Activated CD4-positive, alpha-beta T cell treated with anti-CD3 and anti-CD28 coated beads for 4 hours (primary cell): ENCODE measurements at places on chromosomes 5 and 9.

DNA sequence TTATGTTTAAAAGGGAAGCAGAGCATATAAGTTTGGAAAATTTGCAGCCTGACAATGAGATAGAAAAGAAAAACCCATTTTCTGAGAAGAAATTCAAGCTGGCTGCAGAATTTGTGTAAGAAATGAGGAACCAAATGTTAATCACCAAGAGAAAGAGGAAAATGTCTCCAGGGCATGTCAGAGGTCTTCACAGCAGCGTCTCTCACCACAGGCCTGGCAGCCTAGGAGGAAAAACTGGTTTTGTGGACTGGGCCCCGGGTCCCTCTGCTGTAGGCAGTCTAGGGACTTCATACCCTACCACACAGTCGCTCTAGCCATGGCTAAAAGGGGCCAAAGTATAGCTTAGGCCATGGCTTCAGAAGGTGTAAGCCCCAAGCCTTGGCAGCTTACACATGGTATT is 32.1 kb upstream of the HSD17B4 start:
- DNase-seq, result no peak

DNA sequence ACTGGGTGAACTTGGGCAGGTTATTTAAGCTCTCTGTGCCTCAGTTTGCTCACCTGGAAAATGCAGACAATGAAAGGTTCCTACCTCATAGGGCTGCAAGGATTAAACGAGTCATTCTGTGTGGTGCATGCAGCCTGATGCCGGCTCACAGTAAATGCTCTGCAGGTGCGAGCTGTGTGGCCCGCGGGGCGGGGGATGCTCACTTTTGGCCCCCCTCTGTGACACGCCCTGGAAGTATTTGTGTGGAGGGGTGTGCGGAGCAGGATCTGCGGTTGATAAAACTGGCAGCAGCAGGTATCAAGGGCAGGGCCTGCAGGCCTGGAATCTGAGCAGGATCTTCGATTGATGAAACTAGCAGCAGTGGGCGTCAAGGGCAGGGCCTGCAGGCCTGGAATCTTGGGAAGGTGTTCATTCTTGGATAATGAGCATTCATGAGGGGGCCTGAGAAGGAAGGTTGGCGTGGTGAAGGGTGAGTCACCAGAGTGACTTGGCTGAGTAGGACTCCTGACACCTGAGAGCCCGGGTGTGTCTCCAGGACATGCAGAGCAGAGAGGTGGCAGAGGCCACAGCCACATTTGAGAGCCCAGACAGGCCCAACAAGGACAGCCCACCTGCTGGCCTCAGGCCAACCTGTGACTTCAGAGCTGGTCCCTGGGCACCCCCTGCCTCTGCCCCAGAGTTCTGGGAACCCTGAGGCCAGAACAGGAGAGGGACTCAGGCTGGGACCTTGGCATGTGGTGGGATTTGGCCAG is 11.9 kb downstream of the UNC5A start:
- no peak for DNase-seq

DNA sequence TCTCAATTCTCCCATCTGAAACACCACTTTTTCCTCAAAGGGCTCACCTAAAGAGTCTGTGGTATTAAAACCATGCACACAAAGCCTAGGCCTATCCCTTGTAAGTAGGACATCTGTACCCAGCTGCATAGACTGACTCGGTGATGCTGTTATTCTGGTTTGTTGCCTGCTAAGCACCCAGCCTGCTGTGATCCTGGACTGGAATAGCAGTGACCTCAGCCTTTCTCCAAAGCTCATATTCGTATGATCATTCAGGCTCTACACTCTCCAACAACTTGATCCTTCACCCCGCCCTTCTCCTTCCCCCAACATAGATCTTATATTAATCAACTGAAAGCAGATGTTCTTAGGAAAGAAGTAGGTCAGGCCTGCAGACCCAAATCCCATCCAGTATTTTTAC is 81.4 kb upstream of the WWC1 start:
- DNase-seq, result no peak

DNA sequence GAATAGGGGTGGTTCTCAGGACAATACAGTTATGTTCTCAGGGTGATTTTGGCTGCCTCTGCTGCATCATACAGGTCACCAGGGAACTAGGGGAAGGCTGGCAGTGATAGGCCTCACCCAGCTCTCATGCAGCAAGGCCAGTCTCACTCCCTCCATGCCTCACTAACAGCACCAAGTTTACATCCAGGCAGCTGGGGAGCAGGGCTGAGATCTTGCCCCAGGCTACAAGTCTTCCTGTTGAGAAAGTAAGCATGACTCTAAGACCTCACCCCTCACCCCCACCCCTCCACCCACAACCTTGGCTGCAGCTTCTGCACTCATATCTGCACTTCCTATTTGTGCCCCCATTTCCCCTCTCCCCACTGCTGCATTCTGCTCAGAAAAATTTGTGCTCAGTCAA is 481.2 kb downstream of the ACTL7B start:
- DNase-seq, result no peak

GRCh38 chr9:2591967-2592366 is 29.6 kb upstream of the VLDLR start:
- no peak for DNase-seq

GRCh38 chr5:168749391-168750100 is 170.4 kb upstream of the PANK3 start:
- DNase-seq, result no peak

GRCh38 chr9:35464141-35465025 is 25.5 kb upstream of the RUSC2 start:
- DNase-seq, result no peak

GRCh38 chr5:80590766-80591165 is 20.7 kb upstream of the ANKRD34B start:
- no peak for DNase-seq

DNA sequence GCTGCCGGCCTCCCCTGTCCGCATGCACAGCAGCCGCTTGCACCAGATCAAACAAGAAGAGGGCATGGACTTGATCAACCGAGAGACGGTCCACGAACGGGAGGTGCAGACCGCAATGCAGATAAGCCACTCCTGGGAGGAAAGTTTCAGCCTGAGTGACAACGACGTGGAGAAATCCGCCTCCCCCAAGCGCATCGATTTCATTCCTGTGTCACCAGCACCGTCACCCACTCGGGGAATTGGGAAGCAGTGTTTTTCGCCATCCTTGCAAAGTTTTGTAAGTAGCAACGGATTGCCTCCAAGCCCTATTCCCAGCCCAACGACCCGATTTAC is 75.3 kb downstream of the PIP5K1B start:
- DNase-seq, result no peak

DNA sequence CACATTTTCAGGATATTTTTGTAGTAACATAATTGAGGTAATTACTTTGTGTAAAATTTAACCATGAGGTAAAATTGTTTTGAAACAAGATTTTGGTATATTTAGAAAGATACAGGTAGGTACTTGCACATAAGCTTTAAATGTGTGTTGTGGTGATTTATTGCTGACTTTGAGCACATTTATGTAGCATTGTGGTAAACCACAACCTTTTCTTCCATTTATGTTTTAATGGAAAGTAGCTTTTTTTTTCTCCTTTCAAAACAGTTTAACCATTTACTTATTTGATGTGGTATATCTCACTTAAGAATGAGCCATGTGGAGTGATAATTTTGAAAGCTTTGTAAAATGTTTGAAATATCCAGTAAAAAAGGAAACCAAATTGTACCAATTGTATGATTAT is 35.6 kb downstream of the FCHO2 start:
- no peak for DNase-seq

DNA sequence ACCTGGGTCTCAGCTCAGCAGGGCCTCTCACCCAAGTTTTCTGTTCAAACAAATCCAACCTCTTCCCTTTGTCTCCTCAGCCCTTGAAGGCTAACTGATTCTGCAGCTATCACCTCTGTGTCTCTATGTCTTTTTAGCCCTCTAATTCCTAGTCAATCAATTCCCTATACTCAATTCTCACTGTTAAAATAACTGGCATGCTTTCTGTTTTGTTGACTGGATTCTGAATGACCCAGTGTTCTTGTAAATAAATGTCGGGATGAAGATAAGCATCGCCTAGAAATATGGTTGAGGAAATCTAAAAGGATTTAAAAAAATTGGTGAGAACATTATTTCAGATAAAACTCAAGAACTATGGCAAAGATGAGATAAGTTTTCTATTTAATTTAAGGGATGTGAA is 210.2 kb downstream of the ICE1 start:
- no peak for DNase-seq

DNA sequence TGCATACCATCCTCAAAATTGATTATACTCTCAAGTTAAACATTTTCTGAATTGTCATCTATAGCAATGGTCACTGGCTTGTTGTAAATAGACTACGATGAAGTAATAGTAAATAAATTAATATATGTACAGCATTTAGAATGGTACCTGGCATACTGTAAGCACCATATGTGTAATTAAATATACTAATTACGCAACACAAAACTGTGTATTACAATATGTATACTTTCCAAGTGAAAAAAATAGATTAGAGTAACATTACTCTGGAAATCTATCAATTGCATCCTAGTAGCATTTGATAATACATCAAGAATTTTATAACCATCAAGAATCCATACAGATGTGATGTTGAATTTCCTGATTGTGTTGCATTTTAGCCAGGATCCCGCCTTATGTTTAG is 17.2 kb upstream of the ROR2 start:
- DNase-seq, result no peak

DNA sequence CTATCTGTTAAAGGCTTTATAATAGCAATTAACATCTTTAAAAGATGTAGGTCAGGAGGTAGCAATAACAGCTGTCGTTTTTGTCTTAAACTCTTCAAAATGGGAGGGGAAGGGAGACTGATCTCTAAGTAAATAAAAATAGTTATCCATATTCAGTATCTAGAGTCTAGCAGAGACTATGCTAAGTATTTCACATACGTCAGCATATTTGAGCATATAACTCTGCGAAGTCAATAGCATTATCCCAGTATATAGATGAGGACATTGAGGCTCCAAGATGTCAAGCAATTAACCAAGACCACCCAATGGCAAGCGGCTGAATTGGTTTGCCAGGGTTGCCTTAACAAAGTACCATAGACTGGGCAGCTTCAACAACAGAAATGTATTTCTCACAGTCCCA is 316.8 kb downstream of the MLLT3 start:
- DNase-seq, result no peak
